ENCODE measurements at places on chromosomes 7 and 10.

- no peak for DNase-seq
Measured at GRCh38 chr7:152011860-152012259, 13.6 kb upstream of the GALNT11 start.

- no peak for DNase-seq
Measured at GRCh38 chr10:99382176-99382575, 48.2 kb downstream of the GOT1 start.

- DNase-seq = no peak
Measured at GRCh38 chr10:112952282-112953173, 2.5 kb downstream of the TCF7L2 start.

DNA sequence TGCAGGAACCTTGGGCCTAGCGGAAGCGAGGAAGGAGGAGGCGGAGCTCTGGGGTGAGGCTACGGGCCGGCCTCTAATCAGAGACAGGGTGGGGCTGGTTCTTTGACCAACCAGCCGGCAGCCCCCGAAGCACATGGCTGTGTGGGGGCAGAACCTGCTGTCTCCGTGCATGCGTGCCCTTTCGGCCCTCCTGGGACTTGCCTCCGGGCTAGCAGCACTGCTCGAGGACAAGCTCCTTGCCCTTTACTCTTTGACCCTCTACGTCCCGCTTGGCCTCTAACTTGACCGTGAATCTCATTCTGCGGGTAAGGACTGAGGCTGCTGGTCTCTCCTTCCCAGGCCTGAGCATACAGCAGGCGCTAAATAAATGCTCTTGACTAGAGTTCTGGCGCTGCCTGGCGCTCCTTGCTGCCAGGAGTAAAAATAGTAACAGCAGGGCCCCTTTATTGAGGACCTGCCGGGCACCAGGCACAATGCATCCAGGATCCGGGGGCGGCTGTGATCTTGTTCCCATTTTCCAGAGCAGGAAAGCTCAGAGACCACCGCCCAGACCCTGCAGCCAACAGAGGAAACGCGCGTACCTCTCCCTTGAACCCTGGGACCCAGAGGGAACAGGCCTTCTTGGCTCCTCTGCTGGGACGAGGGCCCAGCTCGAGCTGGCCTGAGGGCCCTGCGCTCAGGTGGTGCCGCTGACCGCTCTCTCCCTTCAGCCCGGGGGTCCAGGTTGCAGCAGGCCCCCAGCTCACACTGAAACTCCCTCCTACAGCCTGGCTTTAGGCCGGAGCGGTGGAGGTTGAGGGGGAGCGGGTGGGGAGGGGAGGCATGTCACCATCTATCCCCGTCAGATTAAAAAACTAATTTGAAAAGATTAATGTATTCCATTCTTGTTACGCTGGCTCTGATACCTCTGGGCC is 2.7 kb upstream of the COMTD1 start:
- no peak for DNase-seq
